CD4-positive, alpha-beta T cell treated with Interleukin-2 at 100 ng/mL for 4 hours (primary cell): ENCODE measurements at places on chromosomes 2 and 18.

- no peak for DNase-seq
These were observed 46.7 kb downstream of the FBXO48 start for GRCh38 chr2:68420254-68420910.

DNA sequence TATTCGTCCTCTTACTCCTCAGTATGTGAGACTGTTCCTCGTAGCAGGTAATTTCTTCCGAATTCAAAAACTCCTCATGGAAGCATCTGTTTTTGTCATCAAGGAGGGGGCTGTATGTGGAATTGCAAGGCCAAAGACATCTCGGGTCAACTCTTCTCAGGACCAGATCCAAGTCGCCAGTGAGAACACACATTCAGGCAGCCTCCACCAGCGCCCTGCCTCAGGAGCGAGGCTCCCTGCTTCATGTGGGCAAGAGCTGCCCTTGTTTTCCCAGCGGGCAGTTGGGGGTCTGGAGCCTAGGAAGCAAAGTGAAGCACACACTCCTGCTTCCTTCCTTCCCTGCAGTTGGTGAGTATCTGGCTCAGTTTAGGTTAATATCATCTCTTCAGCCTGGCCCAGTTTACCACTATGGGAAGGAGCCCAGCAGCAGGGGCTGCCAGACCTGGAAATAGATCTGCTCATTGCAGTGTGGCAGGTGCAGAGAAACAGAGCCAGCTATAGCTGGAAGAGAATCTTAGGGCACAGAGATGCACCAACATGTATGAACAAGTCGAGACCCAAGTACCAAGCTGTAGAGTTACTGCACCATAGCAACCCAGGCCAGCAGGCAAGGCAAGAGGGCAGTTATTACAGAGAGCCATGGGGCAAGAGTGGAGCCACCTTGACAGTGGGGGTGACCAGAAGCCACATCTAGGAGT is 25.3 kb downstream of the TMEM127 start:
- DNase-seq = no peak

GRCh38 chr2:47311764-47312490 is 91.0 kb upstream of the MSH2 start:
- no peak for DNase-seq

GRCh38 chr2:62794791-62795190 is 89.3 kb downstream of the EHBP1 start:
- DNase-seq = no peak

DNA sequence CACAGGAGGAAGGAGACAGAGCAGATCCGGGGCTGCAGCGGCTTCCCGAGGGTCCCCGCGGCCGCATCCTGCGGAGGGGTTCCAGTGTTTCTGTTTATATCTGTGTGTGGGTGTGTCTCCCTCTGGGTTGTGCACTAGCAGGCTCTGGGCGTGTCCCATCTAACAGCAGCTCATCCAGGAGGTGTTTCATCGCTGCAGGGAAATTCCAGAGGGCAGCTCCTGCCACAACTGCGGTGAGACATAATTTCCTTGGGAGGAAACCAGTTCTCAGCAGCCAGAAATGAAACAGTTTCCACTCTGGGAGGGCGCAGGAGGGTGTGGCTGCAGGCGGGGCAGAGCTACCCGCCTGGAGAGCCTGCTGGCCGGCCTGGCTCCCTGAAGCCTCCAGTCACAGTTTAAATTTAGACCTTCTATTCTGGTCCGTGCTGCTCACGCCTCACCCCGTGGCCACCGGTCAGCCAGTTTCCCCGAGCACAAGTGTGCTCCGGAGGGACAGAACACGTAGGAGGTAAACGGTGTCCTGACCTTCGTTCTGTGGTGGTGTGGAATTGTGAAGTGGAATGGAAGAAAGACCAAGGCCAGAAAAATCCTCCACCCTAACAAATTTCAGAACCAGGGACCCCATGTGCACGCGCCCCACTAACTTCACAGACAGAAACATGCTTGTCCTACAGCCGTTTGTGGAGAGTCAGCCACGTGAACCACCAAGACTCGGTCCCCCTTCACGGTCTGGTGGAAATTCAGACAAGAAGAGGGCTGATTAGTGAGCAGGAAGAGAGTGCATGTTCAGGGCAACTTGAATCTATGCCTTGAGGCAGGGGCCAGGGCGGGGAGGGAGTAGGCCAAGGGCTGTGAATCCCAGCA is 50.2 kb downstream of the TEX44 start:
- peak; percentile 65 for DNase-seq

DNA sequence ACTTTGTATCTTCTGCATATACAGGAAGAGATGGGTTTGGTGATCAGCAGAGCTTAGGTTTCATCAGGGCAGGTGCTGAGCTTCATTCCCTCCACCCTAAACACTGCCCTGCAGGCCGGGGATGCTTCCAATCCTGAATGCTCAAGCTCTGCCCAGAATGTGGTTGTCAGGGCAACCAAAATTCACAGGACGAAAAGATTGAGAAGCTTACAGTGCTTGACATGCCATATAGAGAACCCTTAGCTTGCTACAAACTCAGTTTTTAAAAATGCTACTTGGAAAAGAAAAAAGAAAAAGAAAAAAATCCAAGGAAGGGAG is 65.6 kb downstream of the SH3RF3 start:
- no peak for DNase-seq

DNA sequence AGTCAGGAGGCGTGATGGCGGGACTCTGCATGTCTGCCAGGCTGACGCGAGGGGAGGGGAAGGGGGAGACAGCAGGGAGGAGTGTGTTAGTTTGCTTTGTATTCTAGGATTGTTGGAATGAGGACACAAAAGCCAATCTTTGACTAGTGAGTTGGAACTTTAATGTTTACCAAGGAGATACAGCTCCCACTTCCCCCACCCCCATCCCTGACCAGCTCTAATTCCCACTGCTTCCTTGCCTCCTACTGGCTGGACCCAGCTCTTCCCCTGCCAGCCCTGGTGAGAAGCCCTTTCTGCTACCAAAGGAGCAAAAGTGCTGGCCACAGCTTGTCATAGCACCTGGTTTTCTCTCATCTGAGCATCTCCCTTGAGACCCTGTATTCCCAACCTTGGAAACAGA is 84.5 kb downstream of the CELF4 start:
- DNase-seq = no peak

DNA sequence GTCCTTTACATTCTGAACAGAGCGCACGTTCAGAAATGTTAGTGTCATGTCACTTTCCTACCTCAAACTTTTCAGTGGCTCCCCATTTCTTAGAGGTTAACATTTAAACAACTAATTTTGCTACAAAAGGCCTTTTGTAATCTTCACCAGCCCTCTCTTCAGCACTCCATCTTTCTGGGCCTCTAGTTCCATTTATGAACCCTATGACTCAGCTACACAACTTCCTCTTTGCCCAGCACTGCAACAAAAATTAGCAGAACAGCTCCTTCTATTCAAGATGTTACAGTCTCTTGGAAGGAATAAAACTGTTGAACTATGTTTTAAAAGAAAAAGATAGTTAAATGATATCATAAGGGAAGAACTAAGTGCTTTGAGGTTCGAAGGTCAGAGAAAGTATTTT is 139.9 kb downstream of the VWC2L start:
- DNase-seq = no peak

GRCh38 chr2:20972792-20973565 is 70.9 kb downstream of the APOB start:
- no peak for DNase-seq

- DNase-seq = no peak
These were observed 13.6 kb downstream of the ADI1 start for GRCh38 chr2:3505771-3506170.
